ENCODE measurements at places on chromosomes 1 and 21.

GRCh38 chr1:159012495-159012894, 2.8 kb downstream of the IFI16 start:
- DNase-seq = no peak

- peak; percentile 64 for DNase-seq
Measured at GRCh38 chr1:212368073-212368484, 46.6 kb downstream of the PACC1 start.

DNA sequence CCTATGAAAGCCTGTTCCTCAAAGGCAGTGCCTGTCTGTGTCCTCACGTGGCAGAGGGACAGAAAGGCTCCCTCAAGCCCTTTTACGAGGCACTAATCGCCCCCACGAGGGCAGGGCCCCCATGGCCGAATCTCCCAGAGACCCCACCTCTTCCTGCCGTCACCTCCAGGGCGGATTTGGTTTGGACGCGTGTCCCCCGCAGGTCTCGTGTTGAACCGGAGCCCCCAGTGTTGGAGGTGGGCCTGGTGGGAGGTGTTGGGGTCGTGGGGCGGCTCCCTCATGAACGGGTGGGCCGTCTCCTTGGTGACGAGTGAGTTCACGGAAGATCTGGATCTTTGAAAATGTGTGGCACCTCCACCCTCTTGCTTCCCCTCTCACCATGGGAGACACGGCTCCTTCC, 27.6 kb downstream of the CFAP74 start:
- no peak for DNase-seq

- DNase-seq = no peak
Measured at GRCh38 chr1:17102232-17102631, 17.0 kb downstream of the PADI2 start.

GRCh38 chr1:209250861-209251636, 332.5 kb upstream of the CAMK1G start:
- peak; percentile 18 for DNase-seq

GRCh38 chr1:110856410-110856809, 16.5 kb upstream of the CD53 start:
- no peak for DNase-seq

DNA sequence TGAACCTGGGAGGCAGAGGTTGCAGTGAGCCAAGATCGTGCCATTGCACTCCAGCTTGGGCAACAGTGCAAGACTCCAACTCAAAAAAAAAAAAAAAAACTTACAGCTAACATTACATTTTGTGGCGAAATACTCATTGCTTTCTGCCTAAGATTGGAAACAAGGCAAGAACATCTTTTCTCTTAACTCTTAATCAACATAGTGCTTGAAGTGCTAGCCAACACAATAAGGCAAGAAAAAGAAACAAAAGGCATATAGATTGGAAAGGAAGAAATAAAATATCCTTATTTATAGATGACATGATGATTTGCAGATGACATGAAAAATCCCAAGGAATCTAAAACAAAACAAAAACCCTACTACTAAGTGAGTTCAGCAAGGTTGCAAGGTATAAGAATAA, 24.6 kb upstream of the GJA9 start:
- no peak for DNase-seq

GRCh38 chr1:111369177-111369576, 58.4 kb downstream of the OVGP1 start:
- DNase-seq = no peak

- DNase-seq = no peak
Measured at GRCh38 chr1:32917521-32917920, 16.3 kb upstream of the TMEM54 start.

DNA sequence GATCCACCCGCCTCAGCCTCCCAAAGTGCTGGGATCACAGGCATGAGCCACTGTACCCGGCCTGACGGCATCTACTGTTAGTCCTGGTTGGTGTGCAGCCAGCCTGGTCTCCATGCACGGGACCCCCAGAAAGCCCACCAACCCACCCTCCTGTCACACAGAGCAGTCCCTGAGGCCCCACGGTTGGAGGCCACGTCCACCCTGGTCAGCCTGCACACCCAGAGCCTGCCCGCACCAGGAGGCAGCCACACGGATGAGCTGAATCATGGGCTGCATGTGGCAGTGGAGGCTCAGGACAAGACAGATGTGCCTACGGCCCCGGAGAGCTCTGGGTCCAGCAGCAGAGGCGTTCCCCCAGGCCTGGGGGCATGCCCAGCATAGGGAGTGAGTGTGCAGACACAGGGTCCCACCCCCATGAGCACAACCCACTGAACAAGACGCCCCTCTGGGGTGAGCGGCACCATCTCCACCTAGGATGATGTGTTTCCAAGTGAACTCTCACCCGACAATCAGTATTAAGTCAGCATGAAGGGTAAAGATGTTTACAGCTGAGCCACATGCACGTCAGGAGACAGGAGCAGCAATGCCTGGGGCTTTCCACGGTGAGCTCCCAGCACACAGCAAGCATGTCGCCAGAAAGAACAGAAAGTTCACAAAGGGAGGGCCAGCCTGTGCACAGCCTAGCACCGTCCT, 102.1 kb downstream of the WDR4 start:
- no peak for DNase-seq

DNA sequence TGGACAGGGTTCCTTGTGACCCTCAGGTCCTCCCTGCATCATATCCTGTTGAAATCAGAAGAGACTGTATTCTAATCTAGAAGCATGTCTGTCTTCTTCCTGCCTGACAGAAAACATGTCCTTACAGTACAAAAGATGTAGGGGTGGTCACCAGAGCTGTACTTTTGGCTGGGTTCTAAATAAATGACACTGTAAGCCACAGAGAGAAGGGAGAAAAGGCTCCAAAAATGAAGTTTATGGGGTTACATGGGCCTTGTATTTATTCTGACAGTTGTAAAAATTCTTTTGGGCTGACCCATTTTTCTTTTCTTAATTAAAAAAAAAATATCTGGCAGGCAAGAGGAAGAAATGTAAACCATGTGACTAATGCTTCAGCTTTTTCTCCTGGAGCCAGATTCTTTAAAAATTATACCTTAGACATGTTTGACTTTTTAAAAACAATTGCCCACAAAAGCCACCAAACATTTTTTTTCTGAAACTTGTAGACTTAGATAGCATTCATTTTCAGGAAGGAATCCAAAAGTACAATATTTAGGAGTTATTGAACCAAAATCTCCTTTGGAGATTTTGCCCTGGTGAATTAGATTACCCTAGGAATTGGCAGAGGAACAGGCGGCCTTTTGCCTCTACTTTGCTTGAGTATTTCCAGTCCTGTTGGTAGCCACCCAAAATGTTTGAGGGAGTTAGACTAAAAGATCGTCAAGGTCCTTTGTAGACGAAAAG, 17.1 kb downstream of the RGL1 start:
- no peak for DNase-seq

DNA sequence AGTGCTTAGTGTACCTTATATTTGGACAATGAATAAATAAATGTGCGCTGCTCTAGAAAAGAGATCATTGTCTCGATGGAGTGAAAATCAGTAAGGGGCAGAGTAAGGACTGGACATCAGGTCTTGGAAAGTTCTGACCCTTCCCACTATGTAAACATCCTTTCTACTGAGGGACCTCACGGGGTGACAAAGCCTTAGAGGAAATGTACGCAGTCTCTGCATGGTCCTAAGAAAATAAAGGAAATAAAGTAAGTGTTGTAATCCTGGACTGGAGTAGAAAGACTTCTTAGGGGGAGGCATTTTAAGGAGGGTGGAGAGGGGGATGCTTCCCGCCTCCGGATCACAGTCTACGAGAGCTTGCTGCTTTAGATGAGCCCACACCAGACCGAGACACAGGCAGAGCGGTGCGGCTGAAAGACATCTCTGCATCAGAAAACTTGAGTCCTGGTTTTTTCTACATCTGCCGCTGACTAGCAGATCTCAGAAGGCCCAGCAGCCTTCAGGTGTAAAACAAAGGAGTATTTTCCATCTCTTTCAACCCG, 22.3 kb upstream of the GPR137B start:
- no peak for DNase-seq

DNA sequence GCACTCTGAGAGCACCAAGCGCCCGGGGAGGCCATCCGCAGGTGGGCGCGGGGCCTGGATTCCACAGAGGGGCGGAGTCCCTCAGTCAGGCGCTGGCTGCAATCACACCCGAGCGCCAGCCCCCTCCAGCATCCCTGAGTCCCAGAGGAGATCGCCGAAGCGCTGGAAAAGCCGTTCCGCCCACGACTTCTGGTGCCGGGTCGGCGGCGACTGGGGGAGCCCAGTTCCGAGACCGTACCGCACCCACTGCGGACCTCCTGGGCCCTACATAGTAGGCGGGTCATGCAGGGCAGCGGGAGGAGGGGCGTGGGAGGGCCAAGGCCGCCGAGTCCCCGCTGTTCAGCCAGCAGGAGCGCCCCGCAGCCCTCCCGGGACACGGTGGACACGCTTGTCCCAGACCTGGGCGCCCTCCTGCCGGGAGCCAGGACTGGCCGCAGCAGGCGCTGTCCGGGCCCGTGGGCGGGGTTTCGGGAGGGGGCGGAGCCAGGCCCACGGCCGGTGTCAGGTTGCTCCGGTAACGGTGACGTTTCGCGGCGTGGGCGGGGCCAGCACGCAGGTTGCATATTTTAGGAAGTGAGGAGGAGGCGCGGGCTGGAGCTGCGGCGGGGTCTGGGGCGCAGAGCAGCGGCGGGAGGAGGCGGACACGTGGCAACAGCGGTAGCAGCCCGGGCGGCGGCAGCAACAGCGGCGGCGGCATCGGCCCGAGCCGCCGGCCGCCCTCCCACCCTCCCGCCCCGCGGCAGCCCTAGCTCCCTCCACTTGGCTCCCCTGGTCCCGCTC, at the start of gene ATP1A1:
Gene ATP1A1 (plus strand): TSS at position 594 of the 780 bp plus-strand sequence. CDS start 268 bp downstream, outside the sequence.
- DNase-seq = peak; percentile 81

- DNase-seq = no peak
Measured at GRCh38 chr21:17853393-17854275, 34.5 kb upstream of the C21orf91 start.

DNA sequence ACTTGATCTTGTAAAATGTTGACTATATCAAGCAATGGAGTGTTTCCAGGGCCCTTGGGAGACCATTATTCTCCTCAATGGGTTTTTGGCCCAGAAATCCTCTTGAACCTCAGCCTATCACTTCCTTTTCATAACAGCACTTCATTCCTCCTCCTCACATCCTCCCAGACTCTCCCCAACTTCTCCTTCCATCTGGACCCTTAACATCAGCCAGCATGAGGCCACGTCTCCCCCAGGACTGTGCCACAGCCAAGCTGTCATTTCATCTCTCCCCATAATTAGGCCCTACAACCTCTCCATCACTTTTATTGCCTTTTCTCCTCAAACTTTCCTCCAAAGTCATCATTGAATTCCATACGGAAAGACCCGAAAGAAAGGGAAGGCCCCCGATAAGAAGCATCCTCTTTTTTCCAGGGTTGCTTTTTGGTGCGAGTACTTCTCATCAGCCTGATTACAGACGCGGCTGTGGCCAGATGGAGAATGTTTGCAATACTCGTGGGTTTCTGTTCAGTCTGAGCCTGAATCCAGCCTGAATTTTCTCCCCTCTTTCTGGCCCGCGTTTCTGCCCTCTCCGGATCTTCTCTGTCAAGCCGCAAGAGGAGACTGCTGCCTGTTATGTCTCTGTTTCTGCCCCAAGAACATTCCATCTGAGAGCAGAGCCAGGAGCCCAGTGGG, 52.7 kb upstream of the SLC25A33 start:
- no peak for DNase-seq

DNA sequence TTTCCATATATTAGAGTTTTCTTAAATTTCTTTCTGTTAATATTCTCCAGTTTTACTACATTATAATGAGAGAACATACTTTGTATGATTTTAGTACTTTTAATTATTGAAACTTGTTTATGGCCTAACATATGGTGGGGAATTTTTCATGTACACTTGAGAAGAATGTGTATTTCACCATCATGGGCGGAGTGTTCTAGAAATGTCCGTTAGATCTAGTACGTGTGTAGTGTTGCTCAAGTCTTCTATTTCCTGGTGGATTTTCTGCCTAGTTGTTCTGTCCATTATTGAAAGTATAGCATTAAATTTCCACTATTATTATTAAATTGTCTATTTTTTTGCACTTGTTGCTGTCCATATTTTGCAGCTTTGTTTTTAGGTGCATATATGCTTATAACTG, 64.0 kb upstream of the RGS21 start:
- DNase-seq = no peak

DNA sequence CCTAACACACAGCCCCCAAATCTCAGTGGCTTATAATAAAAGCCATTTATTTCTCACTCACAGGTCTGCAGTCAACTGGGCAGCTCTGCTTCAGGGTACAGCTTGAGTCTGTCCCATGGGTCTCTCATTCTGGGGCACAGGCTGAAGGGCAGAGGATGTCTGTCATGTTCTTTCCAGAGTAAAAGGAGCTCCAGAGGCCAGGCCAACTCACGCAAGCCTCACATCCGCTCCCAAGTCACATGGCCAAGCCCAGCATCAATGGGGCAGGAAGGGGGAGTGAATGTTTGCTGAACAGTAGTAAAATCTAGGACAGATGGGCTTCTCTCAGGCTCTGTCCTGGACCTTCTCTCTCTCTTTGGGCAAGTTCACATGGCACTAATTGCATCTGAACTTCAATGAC, 7.1 kb upstream of the SSBP3 start:
- DNase-seq = no peak

- no peak for DNase-seq
Measured at GRCh38 chr1:186772228-186772627, 56.5 kb upstream of the PLA2G4A start.

- no peak for DNase-seq
Measured at GRCh38 chr1:40312238-40313205, 4.6 kb downstream of the COL9A2 start.

- DNase-seq = no peak
Measured at GRCh38 chr1:89894210-89895201, 73.7 kb downstream of the LRRC8D start.

GRCh38 chr1:187413405-187414169, 584.8 kb downstream of the PLA2G4A start:
- DNase-seq = no peak

DNA sequence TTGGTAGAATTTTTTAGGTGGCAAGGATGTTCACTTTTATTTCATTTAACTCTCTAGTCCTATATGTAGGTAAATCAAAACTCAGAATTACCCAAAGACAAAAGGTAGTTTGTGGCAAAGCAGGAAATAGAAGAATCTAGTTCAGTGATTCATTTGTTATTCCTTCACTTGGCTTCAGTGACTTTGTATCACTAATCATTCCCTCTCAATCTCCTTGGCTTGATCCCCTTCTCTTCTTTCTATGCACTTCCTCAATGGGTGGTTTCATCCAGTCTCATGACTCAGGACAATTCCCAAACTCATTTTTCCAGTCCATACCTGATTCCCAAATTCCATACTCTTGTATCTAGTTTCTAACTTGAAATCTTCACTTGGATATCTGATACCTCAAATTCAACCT, 64.9 kb downstream of the PRKACB start:
- DNase-seq = no peak
